ENCODE measurements at places on chromosomes 1 and 21.

- no peak for DNase-seq
Measured at GRCh38 chr1:119442756-119443155, 27.8 kb downstream of the HSD3B2 start.

DNA sequence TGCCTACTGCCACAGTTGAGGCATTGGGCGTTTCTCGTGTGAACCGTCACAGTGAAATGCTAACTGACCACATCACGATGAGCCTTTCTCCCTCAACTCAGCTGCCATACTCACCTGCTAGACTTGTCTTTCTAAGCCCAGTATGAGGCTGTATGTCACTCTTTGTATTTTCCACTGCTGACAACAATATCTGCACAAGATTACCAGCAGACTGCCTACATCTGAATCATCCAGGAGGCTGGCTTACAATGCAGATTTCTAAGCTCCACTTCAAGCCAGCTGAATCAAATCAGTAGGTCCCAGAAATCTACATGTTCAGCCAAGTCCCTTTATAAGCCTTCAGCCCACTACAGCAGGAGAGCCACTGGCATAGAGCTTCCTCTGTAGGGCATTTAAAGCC is 355.0 kb upstream of the DUSP10 start:
- DNase-seq, result no peak

DNA sequence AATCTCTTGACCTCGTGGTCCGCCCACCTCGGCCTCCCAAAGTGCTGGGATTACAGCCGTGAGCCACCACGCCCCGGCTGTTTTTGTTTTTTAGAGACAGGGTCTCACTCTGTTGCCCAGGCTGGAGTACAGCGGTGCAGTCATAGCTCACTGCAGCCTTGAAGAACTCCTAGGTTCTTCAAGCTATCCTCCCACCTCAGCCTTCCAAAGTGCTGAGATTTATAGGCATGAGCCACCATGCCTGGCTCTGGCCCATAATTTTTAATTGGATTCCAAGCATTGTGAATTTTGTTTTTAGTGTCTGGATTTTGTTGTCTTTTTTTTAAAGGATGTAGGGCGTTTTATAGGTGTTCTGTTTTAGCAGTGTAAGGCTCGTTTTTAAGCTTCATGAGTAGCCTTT is 28.6 kb upstream of the TXLNA start:
- DNase-seq, result no peak

DNA sequence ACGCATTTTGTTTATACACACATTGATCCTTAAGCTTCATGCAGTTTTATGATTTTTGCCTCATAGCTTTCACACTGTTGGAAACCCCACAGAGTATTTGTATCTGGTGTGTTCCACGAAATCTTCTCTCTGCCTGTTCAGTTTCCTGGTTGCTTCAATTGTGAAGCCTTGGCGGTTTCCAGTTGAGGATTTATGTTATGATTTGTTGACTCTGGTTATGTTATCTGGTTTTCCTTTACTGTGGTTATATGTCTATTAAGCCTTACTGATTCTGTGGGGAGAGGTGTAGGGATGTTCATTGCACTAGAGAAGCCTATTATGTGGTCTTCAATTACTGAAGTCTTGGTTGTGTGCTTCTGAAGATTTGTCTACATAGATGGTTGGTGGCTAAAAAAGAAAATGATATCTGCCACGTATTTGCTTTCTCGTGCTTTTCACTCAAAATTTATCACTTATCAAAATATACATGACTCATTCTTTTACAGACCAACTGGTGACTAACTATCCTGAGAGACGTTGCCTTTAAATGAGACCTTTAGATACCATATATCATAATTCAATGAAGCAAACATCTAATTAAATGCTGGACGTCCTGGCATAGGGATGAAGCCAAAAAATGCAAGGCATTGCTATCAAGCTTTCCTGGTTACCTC is 488.0 kb upstream of the B3GALT2 start:
- no peak for DNase-seq

DNA sequence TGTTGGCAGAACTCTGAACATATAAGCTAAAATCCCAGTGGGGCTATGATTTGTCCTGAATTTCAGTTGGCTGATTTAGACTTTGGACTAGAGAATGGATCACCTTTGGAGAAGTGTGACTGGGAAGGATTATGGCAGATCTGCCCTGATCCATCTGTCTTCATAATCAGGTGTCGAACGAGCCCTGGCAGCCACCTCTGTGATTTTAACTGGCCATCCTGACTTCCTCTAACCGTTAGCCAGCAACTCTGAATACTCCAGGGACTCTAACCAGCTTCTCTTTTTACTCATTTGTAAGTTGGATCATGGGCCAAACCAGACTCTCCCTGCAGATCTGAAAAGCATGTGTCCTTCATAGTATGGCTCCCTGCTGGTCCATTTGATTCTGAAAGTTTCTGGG is 32.0 kb downstream of the ACTN2 start:
- DNase-seq, result no peak

DNA sequence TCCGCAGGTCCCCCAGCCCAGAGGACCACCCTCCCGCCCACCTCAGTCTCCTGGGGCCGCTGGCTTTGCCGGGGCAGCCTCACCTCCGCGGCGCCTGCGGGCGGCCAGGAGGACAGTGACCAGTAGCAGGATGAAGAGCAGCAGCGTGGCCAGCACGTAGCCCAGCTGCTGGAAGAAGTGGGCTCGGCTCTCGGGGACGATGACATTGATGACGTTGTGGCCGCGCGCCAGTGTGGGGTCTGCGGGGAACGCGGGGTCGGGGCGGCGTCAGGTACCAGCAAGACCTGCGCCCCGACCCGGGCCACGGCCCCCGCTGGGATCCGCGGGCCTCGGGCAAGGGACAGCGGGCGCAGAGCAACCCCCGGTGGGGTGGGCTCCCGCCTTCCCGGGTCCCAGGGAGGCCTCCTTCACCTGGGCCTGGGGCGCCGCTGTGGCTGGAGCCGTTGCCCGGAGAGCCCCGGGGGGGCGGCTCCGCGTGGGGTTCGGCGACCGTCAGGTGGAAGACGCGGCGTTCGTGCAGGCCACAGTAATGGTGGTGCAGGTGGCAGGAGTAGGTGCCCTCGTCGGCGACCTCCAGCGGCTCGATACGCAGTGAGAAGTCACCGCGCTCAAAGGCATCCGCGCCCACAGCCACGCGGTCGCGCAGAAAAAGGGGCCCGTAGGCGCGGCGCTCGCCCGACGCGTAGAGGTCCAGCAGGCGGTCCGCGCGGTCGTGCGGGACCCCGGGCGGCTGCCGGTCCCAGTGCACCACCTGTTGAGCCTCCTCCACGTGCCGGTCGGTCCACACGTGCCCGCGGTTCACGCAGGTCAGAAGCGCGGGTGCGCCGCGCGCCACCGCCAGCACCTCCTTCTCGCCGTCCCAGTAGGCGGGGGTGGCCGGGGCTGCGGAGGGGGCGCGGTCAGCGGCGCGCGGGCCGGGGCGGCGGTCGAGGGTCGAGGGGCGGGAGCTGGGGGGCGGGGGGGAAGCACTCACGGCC is 3.8 kb downstream of the MXRA8 start:
- no peak for DNase-seq

DNA sequence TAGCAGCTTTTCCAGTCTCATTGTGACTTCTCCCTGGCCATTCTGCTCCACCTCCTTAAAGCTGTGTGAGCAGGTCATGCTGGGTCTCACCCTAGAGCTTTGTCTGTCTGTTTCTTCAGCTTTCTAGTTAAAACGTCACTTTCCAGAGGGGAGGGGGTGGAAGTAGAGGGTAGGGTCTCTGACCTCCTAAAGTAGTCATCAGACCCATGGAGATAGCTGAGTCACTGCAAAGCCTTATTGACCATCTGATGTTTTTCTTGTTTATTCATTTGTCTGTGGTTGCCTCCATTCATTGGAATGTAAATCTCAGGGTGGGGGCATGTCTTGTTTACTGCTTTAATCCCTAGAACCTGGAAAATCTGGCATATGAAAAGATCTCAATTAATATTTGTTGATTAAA is 52.7 kb downstream of the ELF3 start:
- no peak for DNase-seq

GRCh38 chr21:42539931-42540343 is 26.3 kb downstream of the SLC37A1 start:
- no peak for DNase-seq

DNA sequence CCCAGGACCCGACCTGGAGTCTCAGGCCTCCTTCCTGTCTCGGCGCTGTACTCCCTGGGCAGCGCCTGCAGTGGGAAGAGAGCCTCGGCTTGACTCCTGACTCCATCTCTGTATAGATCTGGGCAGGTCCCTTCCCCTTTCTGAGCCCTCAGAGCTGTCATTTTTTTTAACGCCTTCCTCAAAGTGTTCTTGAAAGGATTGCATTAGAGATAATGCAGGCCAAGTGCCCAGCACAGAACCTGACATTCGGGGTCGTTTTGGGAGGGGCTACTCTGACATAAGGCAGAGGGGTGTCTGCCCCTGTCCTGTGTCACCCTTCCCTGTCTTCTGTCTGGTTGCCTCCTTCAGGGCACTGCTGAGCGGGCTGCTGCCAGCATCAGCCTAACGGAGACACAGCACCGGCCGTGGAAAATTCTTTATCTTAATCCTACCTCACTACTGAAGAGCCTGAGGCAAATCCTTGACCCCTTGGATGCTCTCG is 271.6 kb downstream of the TRABD2B start:
- no peak for DNase-seq

- no peak for DNase-seq
Measured at GRCh38 chr1:28340221-28340974, 11.6 kb downstream of the MED18 start.

DNA sequence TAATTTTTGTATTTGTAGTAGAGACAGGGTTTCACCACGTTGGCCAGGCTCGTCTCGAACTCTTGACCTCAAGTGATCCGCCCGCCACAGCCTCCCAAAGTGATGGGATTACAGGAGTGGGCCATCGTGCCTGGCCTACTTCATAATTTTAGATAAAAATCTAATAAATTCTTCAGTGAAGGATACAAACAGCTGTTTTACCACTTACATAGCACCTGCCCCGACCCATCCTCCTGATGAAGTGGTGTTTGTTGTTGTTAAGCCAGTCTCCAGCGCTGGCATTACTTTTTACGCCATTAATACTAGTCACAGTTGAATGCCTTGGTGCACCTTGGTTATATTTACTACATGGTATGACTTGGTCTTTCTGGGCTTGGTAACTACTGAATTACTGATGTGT is 12.3 kb upstream of the RAP1GAP start:
- no peak for DNase-seq

- DNase-seq, result no peak
Measured at GRCh38 chr1:243394601-243395464, 139.0 kb downstream of the SDCCAG8 start.

GRCh38 chr1:99445486-99445885 is 181.2 kb downstream of the PLPPR4 start:
- DNase-seq, result no peak

GRCh38 chr21:45637883-45638282 is 5.6 kb upstream of the PCBP3 start:
- no peak for DNase-seq

DNA sequence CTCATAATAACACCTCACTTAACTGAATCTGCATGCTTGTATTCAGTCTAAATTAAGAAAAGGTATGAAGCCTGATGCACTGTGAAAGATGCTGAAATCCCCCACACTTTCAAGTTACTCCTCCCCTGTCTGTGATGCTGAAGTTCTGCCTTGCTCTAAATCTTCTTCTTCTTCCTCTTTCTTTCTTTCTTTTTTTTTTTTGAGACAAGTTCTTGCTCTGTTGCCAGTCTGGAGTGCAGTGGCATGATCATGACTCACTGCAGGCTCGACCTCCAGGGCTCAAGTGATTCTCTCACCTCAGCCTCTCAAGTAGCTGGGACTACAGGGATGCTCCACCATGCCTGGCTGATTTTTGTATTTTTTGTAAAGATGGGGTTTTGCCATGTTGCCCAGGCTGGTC is 231.0 kb upstream of the B3GALT2 start:
- no peak for DNase-seq

- no peak for DNase-seq
Measured at GRCh38 chr1:173191011-173191705, 16.0 kb downstream of the TNFSF4 start.

DNA sequence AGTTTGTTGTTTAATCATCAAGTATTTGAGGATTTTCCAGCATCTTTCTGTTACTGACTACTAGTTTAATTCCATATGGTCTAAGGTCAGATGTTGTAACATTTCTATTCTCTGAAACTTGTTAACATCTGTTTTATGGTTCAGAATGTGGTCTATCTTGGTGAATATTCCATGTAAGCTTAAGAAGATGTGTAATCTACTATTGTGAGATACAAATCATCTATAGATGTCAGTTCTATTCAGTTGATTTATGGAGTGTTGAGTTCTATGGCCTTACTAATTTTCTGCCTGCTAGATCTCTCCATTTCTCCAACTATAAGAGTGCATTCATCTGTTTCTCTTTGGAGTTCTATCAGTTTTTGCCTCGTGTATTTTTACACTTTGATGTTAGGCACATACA is 31.5 kb downstream of the WARS2 start:
- DNase-seq, result no peak

- DNase-seq, result no peak
Measured at GRCh38 chr1:211133393-211133835, 534 bp downstream of the KCNH1 start.

- DNase-seq, result no peak
Measured at GRCh38 chr1:210482945-210483617, 154.4 kb downstream of the HHAT start.

DNA sequence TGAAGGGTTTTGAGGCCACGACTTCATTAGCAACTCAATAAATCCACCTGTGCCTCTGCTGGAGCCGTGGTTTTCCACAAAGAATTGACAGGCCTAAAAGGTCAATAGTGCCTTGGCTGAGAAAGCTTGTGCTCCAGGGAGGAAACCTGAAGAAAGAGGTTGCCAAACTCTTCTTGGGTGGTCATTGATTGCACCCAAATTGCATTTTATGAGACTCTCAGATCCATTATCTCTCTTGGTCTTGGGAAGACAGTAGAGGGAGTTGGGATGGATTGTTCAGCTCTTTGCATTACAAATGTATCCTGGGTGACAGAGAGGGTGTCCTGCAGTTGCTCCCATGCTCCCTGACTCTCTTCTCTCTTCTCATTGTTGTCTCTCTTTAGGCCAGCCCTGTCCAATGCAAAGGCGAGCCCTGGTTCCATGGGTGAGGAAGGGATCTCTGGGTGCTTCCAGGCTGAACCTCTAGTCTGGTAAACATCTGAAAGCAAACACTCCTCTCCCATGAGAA is 46.1 kb upstream of the HTR1D start:
- DNase-seq, result no peak

DNA sequence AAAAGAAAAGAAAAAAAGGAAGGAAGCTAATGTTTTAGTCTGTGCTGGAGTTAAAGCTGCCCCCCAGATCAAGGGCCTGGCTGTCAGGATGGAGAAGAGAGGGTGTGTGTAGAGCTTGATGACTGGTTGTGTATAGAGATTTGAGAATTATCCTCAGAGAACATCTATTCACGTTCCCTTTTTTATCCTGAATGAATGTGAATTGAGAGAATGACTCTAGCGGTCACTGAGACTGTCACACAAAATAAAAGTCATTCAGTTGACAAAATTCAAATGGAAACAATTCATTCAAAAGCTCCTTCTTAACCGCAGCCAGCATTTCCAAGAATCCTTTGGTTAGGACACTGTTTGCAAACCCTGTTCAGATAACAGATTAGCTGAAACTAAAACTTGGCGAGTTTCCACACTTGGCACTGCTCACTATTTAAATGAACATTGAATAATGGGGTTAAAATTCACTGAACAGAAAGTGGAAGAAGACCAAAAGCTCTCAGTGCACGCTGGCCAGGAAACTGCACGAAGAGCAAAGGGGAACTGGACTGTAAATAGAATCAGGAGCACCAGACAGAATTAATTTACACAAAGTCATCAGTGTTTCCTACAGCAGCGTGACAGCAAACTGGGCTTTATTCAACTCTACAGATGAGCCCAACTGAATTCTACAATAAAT is 13.6 kb upstream of the FAM89A start:
- peak; percentile 73 for DNase-seq

All from mucosa of gallbladder (tissue), 1 donor.